ENCODE measurements at places on chromosomes 7 and 10.

- no peak overlapping the region for H3K4me3 ChIP-seq
- H3K36me3 ChIP-seq, result no peaks in the 10 kb centered on the region
- no peak overlapping the region for H3K27ac ChIP-seq
- peaks cover 2% of the 10 kb centered on the region for H3K4me1 ChIP-seq
Observed at GRCh38 chr10:5349362-5349761, 15.4 kb upstream of the UCN3 start.

DNA sequence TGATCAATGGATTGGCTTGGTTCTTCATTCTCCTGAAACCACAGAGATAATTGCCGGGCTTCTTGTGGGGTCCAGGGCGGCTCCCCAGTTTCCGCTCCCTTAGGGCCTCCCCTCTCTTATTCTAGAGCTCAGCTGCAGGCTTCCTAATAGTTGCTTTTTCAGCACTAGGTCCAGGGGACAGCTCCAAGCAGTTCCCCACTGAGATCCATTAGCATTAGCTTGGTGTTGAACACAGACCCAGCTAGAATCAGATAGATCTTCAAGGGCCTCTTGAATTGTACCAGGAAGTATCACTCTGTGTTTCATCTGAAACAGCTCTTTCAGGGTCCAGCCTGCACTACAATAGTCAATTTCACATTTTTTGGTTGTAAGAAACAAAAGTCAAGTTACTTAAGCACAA, 238.7 kb downstream of the SEC23IP start:
- H3K27ac ChIP-seq, result no peak overlapping the region
- H3K36me3 ChIP-seq, result peaks cover 4% of the 10 kb centered on the region
- no peak for DNase-seq
- H3K27me3 ChIP-seq, result peaks cover 7% of the 10 kb centered on the region
- H3K4me3 ChIP-seq, result no peak overlapping the region
- H3K4me1 ChIP-seq, result peaks cover 28% of the 10 kb centered on the region

DNA sequence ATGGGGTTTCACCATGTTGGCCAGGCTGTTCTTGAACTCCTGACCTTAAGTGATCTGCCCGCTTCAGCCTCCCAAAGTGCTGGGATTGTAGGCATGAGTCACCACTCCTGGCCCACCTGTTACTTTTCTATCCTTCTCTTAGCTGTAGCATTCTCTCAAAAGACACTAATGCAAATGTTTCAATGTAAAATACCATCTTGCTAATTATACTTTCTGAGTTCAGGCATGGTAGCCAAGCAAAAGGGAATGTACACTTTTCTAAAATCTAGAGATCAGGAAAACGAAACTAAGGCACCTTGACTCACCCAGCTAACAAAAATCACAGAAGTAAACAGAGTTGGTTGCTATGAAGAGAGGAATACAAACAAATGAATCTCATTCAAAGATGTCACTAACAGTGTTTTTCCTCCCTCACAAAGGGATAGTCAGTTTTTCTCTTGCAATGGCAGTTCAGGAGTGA, 401.0 kb upstream of the NRP1 start:
- peaks cover 1% of the 10 kb centered on the region for H3K27me3 ChIP-seq
- no peak overlapping the region for H3K27ac ChIP-seq
- no peak overlapping the region for H3K4me3 ChIP-seq
- no peaks in the 10 kb centered on the region for H3K36me3 ChIP-seq

DNA sequence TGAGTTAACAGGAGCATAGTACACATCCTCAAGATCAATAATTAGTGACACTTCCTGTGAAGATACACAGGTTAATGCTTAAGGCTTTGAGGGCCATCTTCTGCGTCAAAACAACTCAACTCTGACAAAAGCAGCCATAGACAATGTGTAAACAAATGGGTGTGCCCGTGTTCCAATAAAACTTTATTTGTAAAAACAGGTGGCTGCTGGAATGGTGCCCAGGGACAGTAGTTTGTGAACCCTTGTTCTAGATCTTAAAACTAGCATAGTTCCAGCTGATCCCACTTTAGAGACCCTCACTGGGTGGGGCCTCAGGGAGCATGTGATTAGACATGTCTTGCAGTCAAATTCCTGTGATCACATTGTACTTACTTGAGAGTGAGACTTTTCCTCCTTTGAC, 7.8 kb downstream of the OR2A14 start:
- no peak for DNase-seq
- no peak overlapping the region for H3K27ac ChIP-seq
- no peak overlapping the region for H3K4me3 ChIP-seq
- no peaks in the 10 kb centered on the region for H3K27me3 ChIP-seq

GRCh38 chr7:107690611-107691010, 30.0 kb downstream of the SLC26A4 start:
- no peak overlapping the region for H3K27ac ChIP-seq
- no peak for DNase-seq
- no peak overlapping the region for H3K4me3 ChIP-seq
- H3K27me3 ChIP-seq, result peaks cover 2% of the 10 kb centered on the region
- H3K4me1 ChIP-seq, result peaks cover 6% of the 10 kb centered on the region

DNA sequence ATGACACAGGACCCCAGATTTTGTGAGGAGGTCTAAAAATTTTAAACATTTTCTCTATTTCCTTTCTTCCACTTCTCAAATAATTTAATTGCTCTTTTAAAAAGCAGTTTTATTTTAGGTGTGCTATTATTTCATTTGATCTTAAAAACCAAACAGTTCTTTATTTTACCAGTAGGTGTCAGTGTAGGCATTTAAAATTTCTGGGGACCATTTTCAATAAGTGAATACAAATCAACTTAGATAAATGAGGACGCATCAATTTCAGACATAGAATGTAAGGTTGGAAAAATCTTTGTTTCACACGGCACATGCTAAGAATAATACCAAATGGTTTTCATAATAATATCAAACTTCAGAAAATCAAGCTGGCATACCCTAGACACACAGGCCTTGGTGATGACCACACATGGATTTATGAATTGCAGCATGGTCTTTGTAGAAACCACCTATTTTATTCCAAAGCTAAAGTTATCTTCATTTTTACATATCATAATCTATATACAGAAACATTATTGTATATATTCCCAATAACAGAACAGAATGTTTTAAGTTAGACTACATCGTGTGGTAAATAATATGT, 127.6 kb upstream of the SLC26A5 start:
- no peaks in the 10 kb centered on the region for H3K36me3 ChIP-seq
- H3K27ac ChIP-seq, result no peak overlapping the region
- no peaks in the 10 kb centered on the region for H3K27me3 ChIP-seq
- DNase-seq, result no peak

- no peak overlapping the region for H3K27ac ChIP-seq
- no peaks in the 10 kb centered on the region for H3K36me3 ChIP-seq
- H3K4me3 ChIP-seq, result no peak overlapping the region
Observed at GRCh38 chr10:17877121-17877520, 68.0 kb downstream of the MRC1 start.

DNA sequence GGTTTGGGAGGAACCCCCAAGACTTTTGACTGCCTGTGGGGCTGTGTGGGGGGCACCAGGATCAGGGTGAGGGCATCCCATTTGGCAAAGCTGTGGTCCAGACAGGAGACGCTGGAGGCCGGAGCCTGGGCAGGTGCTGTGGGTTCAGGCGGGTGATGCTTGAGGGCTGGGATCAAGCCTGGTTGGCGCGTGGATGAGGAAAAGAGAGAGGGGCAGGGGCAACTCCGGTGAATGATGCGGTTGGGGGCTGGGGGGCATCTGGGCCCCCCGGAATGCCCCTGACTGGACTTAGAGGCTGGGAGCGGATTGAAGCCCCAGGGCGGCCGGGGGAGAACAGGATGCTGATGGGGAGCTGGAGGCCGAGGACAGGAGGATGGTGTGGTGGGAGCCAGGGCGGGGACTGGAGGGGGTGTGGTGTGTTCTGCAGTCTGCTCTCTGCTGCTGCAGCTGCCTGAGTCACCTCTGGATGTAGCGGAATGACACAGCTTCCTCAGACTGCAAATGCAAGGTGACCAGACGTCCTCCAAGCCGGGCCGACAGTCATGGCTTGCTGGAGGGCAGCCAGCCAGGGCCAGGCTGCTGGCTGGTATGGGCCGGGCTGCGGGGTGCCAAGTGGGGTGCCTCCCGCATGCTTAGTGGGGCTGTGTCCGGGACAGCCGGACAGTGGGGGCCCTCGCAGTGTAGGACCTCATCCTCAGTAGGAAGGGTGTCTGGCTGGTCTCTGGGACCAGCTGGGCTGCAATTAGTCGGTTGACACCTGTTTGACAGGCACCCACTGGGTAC, 3.2 kb downstream of the MAFK start:
- no peaks in the 10 kb centered on the region for H3K36me3 ChIP-seq
- H3K27me3 ChIP-seq, result peaks cover 4% of the 10 kb centered on the region
- no peak overlapping the region for H3K27ac ChIP-seq
- no peak for DNase-seq
- no peak overlapping the region for H3K4me3 ChIP-seq

- DNase-seq, result no peak
- H3K4me3 ChIP-seq, result no peak overlapping the region
- H3K27ac ChIP-seq, result no peak overlapping the region
Observed at GRCh38 chr10:17606547-17607040, 10.6 kb downstream of the HACD1 start.

GRCh38 chr7:38057829-38058228, 120.2 kb upstream of the STARD3NL start:
- no peaks in the 10 kb centered on the region for H3K27me3 ChIP-seq
- H3K4me1 ChIP-seq, result peaks cover 13% of the 10 kb centered on the region
- H3K36me3 ChIP-seq, result no peaks in the 10 kb centered on the region
- DNase-seq, result no peak
- H3K27ac ChIP-seq, result no peak overlapping the region
- H3K4me3 ChIP-seq, result no peak overlapping the region

GRCh38 chr10:96740579-96741281, 20.4 kb upstream of the PIK3AP1 start:
- peaks cover 2% of the 10 kb centered on the region for H3K27me3 ChIP-seq
- H3K4me3 ChIP-seq, result no peak overlapping the region
- DNase-seq, result no peak
- no peaks in the 10 kb centered on the region for H3K36me3 ChIP-seq
- H3K27ac ChIP-seq, result no peak overlapping the region
- no peaks in the 10 kb centered on the region for H3K4me1 ChIP-seq

- H3K4me3 ChIP-seq, result peak overlapping the region; percentile 23
- DNase-seq, result no peak
- H3K36me3 ChIP-seq, result no peaks in the 10 kb centered on the region
- H3K4me1 ChIP-seq, result peaks cover 39% of the 10 kb centered on the region
- peaks cover 7% of the 10 kb centered on the region for H3K27me3 ChIP-seq
- H3K27ac ChIP-seq, result no peak overlapping the region
Observed at GRCh38 chr10:110646417-110647135, 2.4 kb downstream of the RBM20 start.

GRCh38 chr7:129612112-129613015, 844 bp downstream of the NRF1 start:
- H3K27ac ChIP-seq, result peak overlapping the region; percentile 89
- no peaks in the 10 kb centered on the region for H3K36me3 ChIP-seq
- H3K27me3 ChIP-seq, result peaks cover 8% of the 10 kb centered on the region
- H3K4me1 ChIP-seq, result peaks cover 5% of the 10 kb centered on the region
- peak; percentile 45 for DNase-seq

- H3K4me3 ChIP-seq, result no peak overlapping the region
- H3K27ac ChIP-seq, result no peak overlapping the region
- H3K4me1 ChIP-seq, result no peaks in the 10 kb centered on the region
- H3K36me3 ChIP-seq, result no peaks in the 10 kb centered on the region
- H3K27me3 ChIP-seq, result peaks cover 2% of the 10 kb centered on the region
Observed at GRCh38 chr10:77105761-77106221, 531.8 kb downstream of the KCNMA1 start.

DNA sequence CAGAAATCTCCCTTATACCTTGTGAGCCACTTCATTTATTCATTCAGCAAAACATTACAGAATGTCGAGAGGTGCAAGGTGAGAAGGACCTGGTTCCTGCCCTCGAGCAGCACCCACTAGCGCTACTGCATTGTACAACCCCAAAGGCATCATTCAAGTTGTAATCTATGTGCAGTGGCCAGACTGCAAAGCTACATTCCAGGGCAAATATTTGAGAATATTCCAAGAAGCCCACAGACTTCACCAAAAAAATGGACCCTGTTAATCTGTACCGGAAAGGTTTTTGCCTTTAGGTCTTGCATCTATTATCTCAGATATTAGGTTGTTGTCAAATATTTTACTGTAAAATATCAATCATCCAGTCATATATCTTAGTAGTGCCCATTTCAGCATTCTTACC, 295.4 kb upstream of the FZD1 start:
- H3K4me3 ChIP-seq, result no peak overlapping the region
- H3K36me3 ChIP-seq, result no peaks in the 10 kb centered on the region
- H3K4me1 ChIP-seq, result peaks cover 29% of the 10 kb centered on the region
- H3K27ac ChIP-seq, result no peak overlapping the region

DNA sequence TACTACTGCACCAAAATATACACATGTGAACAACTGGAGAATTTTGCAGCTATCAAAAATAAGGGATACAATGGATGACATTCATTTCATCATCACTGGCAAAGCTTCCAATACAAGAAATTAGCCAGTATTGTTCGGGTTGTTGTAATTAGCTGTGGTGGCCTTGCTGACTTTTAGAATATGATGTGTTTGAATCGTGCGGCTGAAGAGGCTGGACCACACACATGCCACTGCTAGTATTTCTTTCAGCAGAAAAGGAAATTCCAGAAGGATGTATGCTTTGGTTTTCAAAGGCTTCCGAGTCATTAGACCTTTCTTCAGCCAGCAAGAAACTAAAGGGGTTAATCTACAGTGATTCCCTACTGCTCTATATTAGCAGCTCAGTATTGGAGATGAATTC, 16.6 kb downstream of the RPP38 start:
- no peaks in the 10 kb centered on the region for H3K27me3 ChIP-seq
- H3K4me3 ChIP-seq, result no peak overlapping the region
- H3K36me3 ChIP-seq, result no peaks in the 10 kb centered on the region
- no peak for DNase-seq
- H3K4me1 ChIP-seq, result no peaks in the 10 kb centered on the region

- peaks cover 13% of the 10 kb centered on the region for H3K4me1 ChIP-seq
- no peak overlapping the region for H3K27ac ChIP-seq
- H3K4me3 ChIP-seq, result no peak overlapping the region
- DNase-seq, result no peak
- peaks cover 5% of the 10 kb centered on the region for H3K36me3 ChIP-seq
Observed at GRCh38 chr10:69888882-69889584, 87.3 kb downstream of the COL13A1 start.

DNA sequence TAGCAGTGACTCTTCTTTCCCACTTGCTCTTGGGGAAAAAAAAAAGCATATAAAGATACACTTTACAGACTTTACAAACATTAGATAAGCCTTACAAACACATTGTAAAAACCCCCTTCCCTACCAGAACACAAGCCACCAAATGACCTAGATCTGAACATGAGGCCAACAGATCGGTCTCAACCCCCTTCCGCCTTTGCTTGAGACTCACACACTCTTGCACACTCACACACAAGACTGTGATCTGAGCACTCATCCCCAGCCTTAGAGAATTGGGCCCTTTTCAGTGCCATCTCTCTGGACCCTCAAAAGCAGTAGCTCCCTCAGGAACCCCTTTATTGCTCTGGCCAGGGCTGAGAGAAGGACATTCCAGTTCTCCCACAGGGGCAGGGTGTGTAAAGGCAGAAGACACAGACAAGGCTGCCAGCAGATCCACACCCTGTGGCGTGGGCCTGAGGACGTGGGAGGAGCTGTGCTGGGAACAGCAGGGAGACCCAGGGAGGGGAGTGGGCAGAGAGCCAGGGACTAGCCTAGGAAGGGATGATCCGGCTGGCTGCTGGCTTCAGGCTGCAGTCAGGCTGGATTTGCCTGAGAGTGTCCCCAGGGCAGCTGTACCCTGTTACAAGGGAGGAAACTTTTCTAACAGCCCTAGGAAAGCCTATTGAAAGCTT, 206.7 kb downstream of the KIAA1217 start:
- peak; percentile 40 for DNase-seq
- no peak overlapping the region for H3K4me3 ChIP-seq
- H3K27ac ChIP-seq, result no peak overlapping the region
- H3K36me3 ChIP-seq, result no peaks in the 10 kb centered on the region
- no peaks in the 10 kb centered on the region for H3K27me3 ChIP-seq
